ENCODE measurements at places on chromosomes 1 and 21. TPM values are rescaled to one million over a fixed set of nuclear protein-coding genes. Genes with fewer than 3 reads are reported as not detected.

The CRYZL1 gene
- total RNA-seq, result 29.0 TPM

The CA14 gene
- 4.7 TPM for total RNA-seq

The ITLN1 gene
- total RNA-seq, result not detected

The SPRR1A gene
- not detected for total RNA-seq

The IGSF21 gene
- total RNA-seq, result not detected

The ZNF672 gene
- total RNA-seq, result 15.9 TPM

The PRAMEF5 gene
- total RNA-seq, result not detected

The SCMH1 gene
- total RNA-seq, result 51.0 TPM

The KRTAP22-2 gene
- not detected for total RNA-seq

The ELAVL4 gene
- not detected for total RNA-seq

The LAPTM5 gene
- 34.9 TPM for total RNA-seq

The CFAP57 gene
- total RNA-seq, result 0.04 TPM

The ZYG11A gene
- 0.03 TPM for total RNA-seq

The LCE2C gene
- total RNA-seq, result not detected

The CLIC6 gene
- 0.03 TPM for total RNA-seq

The SYDE2 gene
- 5.2 TPM for total RNA-seq

The AGT gene
- 1.6 TPM for total RNA-seq

The OR2T35 gene
- not detected for total RNA-seq

The CFHR2 gene
- total RNA-seq, result not detected

The INAVA gene
- total RNA-seq, result 16.1 TPM

The ARL8A gene
- 17.1 TPM for total RNA-seq

The GPR157 gene
- not detected for total RNA-seq

The CRNN gene
- total RNA-seq, result not detected

The SPRR2D gene
- not detected for total RNA-seq

All from SJCRH30 (cell line).